ENCODE measurements at places on chromosomes 11 and 22.
A peak's percentile ranks its signal among the peaks of the same experiment; 100 is the strongest.

DNA sequence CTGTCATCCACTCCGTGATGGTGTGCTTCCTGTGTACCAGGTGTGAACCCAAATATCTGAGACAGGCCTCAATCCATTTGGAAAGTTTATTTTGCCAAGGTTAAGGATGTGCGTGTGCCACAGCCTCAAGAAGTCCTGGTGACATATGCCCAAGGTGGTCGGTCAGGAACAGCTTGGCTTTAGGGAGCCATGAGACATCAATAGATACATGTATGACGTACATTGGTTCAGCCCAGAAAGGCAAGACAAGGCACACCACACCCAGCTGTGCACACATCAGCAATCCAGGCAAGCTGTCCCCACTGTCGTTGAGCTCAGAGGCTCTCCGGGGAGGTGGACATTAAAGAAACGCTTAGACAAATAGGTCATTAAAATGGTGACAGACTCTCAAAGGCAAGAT is 56.8 kb upstream of the SHANK2 start:
- no peak for DNase-seq

DNA sequence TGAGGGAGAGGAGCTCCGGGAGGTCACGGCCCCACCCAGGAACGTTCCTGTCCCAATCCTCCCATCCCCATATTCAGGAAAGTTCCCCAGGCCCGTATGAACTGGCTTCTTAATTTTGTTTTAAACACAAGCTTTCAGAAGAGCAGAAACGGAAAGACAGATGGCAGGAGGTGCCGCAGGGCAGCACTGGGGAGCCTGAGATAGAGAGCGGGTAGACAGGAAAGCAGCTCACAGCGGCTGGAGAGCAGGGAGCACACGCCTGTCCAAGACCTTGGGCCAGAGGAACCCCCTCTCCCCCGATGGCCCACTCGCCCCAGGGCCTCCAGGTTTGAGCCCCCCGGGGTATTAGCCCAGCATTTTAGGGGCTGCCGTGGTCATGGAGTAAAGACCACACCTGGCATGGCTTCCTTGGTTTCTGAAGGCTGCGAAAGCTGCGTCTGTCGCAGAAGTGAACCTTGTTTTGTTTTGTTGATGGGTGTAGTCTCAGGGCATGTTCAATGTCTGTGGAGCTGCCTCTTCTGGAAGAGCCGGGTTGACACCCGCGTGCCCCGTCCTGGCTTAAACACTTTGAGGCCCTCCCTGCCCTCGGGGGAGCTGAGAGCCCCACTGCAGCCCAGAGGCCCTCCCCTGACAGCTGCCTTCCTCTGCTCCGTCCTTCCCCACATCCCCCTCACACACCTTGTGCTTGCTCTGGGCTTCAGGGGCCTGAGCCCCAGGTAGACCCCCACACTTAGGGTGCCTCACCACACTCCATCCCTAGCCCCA is 17.9 kb upstream of the KCNQ1OT1 start:
- no peak for DNase-seq

- DNase-seq: no peak
Observed at GRCh38 chr22:44879301-44879680, 126.9 kb downstream of the ARHGAP8 start.

DNA sequence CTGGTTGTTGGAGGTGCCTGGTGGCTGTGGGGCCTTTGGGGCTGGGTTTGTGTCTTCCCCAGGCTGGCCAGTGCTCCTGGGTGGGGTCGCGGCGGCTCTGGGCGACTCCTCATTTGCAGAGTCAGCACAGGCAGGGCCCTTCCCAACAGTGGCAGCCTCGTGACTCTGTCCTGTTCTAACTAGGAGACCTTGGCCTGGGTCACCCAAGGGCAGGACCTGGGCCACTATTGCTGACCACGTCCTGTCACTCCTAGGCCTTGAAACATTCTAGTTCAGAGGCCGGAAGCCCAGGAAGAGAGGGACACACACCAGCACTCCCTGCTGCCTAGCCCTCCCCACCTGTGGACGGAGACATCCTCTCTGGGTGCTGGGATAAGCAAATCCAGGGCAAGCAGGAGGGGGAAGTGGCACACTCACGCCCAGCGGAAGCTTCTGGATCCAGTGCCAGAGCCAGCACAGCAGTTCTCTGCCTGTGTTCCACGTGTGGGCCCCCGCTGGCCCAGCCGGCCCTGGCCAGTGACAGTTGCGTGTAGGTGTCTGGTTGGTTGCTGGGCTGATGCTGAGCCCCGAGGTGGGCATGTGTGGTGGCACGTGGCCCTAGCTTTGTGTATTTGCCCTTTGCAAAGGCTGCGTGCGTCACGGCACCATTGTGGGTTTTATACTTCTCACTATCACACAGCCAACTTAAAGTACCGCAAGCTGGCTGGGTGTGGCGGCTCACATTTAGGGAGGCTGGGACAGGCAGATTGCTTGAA is 4.3 kb upstream of the CHID1 start:
- DNase-seq: no peak

DNA sequence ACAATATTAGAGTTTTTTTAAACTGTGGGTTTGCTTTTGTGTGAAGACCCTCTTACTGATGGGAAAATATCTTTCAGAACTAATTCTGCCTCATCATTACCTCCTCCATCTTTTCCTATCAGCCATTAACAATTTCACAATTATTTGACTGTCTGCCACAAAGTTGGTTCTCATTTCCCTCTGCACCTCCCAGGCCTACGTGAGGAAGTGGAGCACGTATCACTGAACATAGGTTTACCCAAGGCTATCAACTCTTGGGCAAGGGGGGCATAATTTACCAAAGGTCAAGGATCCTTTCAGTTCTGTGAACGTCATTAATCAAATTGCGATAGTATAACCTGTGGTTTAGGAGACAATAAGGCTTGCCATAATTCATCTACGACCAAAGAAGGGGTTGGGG is 60.0 kb downstream of the LIF start:
- no peak for DNase-seq

GRCh38 chr11:62996271-62996670 is 11.5 kb upstream of the SLC22A6 start:
- DNase-seq: no peak

GRCh38 chr11:78256962-78257361 is 68.2 kb downstream of the USP35 start:
- DNase-seq: peak; percentile 58

GRCh38 chr11:68962527-68963250 is 18.1 kb downstream of the MRGPRD start:
- DNase-seq: peak; percentile 20

DNA sequence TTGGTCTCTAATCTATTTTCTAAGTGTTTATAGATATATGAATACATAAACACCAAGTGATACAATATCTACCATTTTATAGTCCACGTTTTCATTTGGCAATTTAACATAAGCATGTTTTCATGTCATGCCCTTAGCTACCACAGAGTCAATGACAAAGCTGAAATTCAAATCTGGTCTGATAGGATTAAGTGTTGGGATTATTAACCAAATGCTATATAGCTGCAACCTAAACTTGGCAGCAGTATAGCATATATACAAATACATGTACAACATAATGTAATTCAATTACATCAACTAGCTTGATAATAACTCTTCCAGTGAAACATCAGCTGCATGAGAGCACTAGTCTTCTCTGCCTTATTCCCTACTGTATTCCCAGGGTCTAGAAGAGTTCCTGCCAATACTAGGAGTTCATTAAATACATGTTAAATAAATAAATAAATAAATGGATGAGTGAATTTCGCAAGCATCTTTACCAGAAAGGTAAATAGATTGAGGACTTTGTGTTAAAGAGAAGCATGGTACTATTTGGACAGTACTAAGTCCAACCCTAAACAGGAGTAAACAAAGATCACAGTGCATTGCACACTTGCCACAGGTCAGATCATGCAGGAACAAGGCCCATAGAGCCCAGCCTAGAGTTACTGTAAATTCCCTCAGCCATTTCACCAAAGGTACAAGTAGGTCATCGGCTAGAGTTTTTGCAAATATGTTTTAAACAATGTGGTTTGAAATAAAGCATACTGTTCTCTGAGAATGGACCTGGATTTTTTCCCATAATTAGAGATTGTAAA is 12.8 kb downstream of the SAA4 start:
- no peak for DNase-seq

GRCh38 chr11:113663567-113663966 is 42.5 kb downstream of the TMPRSS5 start:
- DNase-seq: no peak
